Activated T-helper 1 cell treated with Interleukin-2 at 50 U/mL for 16 hours (primary cell): ENCODE measurements at places on chromosomes 4 and X.

DNA sequence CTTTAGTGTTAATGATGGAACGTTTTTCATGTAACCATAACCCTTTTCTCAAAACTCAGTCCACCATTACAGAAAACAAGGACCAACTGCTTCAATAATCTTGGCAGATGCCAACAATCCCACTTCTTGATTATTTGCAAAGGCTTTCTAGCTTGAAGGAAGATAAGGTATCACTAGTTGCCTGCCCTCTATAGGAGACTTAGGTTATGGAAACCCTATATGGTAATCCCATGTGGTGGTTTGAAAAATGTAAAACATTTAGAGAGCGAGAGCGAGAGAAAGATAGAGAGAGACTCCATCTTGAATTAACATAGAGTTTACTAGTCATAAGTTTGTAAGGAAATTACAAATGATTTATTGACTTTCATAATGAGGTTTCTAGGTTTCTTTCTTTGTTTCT, 1627.5 kb upstream of the TENM3 start:
- DNase-seq, result no peak

GRCh38 chr4:37455301-37456131, 211.0 kb downstream of the NWD2 start:
- no peak for DNase-seq

DNA sequence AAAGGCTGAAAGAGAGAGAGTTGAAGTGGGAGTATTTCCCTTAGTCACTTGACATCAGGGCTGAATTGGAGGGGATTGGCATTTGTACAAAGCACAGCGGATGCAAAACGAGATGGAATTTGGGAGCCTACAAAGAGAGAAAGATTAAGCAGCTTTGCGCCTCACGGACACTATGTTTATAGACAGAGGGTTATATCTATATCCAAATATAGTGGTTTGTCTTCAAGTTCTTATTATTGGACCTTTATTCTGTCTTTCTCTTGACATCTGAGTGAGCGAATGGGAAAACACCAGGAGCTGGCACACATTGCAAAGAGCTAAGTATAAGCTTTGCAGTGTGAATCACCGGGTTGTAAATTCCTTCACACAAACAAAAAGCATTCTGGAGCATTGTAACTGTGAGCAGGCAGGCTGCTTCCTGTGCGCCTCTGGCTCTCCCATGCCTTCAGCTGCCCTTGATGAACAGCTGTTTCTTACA, 500.2 kb downstream of the STIM2 start:
- DNase-seq, result no peak

GRCh38 chr4:173703021-173703420, 173.0 kb upstream of the HAND2 start:
- DNase-seq, result no peak

- no peak for DNase-seq
Observed at GRCh38 chr4:43983610-43984009, 465.0 kb downstream of the KCTD8 start.

- no peak for DNase-seq
Observed at GRCh38 chrX:37686369-37686995, 891 bp downstream of the XK start.

- DNase-seq, result no peak
Observed at GRCh38 chr4:172009446-172010230, 196.4 kb downstream of the GALNTL6 start.

GRCh38 chr4:137700072-137700471, 167.8 kb upstream of the PCDH18 start:
- no peak for DNase-seq

DNA sequence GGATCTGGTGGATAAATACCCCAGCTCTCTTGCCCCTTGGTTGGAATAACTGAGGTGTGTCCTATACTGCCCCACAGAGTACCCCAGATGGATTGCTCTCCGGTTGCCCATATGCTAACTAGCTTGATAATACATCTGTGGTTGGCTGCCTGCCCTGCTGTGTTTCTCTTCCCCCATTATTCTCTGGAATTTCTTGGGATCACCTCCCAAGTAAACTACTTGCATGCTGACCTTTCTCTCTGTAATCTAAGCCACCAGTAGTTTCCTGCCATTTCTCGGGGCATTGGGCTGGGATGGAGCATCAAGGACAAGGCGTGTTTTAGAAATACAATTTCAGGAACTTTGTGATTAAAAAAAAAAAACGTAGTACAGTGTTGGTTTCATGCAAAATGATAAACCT, 25.2 kb downstream of the PPP1R2C start:
- no peak for DNase-seq
